ENCODE measurements at places on chromosomes 12 and 14.

DNA sequence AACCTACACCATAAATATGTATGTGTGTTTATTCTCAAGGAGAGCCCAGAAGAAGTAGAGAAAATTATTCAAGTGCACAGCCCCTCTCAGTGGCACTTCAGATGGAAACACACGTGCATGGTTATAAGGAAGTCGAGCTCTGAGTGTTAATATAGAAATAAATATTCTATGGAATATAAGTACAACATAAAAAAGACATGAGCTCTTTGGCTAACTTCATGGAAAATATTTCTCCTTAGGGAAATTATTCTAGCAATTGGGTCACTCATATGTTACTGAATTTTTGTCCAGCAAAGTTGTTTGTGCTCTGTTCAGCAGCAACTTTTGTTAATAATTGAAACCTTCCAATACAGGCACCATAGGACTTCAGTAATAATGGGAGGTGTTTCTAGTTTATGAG lies 939.0 kb downstream of the LRFN5 start:
- no peak for DNase-seq

DNA sequence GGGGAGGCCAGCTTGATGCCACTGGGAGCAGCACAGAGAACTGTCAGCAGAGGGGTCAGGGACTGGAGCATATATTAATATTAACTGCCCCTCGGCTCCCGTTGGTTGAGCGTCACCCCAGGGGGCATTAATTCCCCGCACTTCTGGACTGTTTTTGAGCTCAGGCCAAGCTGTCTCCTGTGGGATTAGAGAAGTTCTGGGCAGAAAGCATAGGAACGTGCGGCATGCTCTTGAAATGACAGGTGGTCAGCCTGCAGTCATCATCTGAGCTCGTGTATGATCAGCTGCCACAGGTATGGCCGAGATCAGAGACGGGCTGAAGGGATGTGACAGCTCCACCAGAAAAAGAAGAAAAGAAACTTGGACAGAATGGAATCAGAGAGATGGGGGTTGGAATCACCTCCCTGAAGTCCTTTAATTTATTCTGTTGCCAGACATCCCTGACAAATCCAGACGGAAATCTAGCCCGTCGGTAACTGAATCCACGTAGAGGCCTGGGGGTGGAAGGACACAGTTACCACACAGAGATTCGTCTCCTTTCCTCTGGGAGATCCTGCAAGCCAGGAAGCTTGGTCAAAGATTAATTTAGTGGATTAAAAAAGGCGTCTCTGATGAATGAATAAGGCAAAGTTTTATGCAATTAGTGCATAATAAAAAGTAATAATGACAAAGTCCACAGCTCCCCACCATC lies 23.6 kb downstream of the NR1H4 start:
- DNase-seq: no peak

- DNase-seq: peak; percentile 48
These were observed 89.2 kb downstream of the PDZRN4 start for GRCh38 chr12:41277100-41277945.

DNA sequence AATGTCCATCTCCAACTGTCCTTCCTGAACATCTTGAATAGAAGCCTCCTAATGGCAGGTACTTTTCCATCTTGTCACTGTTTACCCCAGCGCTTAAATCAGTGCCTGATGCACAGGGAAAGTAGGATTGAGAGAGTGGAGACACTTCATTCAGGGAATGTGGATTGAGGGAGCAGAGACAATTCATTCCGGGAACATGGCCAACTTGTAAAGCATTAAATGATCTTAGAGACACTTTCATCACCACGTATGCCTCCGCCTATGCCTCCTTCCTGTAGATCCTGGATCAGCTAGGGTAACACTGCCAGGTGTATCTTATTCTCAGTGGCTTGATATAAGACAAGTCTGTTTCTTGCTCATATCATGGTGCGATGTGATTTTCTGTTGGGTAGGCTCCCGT lies 67.6 kb upstream of the CSRP2 start:
- DNase-seq: no peak

GRCh38 chr12:48004053-48004941 lies at the start of gene COL2A1:
TSS of gene COL2A1 (minus strand) at chr12:48004476. CDS start at chr12:48004321, 155 bp downstream.
- peak; percentile 20 for DNase-seq

DNA sequence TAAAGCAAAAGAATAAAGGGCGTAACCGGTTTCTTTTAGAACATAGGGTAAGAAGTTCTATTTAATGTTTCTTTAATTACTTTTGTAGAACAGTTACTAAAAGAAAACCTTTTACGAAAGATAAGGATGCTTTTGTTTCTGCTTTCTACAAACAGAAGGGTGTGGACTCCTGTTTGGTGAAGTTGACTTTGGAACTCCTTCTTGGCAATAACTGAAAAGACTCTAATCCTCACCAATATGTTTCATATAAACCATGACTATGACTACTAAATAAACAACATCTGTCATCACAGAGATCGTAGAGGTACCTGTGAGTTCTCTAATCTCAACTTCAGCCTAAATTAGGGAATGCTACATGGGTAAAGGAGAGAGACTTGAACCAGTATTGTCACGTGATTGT lies 210.8 kb upstream of the FLRT2 start:
- no peak for DNase-seq

DNA sequence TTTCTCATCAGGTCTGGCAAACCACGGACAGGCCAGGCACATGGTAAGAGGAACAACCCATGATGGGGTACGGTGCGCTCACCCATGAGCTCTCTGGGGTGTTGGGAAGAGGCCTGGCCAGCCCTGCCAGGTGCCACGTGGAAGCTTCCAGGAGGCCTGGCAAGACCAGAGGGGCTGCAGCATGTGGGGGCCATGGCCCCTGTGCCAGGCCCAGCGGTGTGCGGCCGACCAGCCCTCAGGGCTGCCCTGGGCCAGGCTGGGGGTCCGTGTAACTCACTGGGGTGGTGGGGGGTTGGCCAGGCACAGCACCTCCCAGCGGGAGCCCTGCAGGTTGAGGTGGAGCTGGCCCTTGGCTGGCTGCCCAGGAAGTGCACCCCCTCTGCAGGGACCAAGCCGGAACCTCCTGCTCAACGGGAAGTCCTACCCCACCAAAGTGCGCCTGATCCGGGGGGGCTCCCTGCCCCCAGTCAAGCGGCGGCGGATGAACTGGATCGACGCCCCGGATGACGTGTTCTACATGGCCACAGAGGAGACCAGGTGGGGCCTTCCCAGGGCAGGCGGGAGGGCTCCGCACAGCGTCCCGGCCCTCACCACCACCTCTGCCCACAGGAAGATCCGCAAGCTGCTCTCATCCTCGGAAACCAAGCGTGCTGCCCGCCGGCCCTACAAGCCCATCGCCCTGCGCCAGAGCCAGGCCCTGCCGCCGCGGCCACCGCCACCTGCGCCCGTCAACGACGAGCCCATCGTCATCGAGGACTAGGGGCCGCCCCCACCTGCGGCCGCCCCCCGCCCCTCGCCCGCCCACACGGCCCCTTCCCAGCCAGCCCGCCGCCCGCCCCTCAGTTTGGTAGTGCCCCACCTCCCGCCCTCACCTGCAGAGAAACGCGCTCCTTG lies 4.9 kb upstream of the CRIP2 start:
- no peak for DNase-seq

DNA sequence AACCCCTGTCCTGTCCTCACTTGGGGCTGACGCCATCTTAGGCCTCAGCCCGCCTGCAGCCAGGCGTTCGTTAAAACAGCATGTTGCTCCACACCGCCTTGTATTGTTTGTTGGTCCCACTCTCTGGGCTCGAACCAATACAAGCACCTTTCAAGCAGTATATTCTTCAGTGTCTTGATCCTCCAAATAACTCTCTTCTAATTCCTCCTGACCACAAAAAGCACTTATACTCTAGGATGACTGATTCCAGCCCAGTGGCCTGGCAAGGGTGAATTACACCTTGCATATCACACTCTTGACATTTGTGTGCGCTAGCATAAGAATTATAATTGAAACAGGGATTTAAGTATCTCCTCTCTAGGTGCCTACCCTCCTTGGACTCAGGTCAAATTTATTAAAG lies 7.1 kb downstream of the CCER1 start:
- DNase-seq: no peak

DNA sequence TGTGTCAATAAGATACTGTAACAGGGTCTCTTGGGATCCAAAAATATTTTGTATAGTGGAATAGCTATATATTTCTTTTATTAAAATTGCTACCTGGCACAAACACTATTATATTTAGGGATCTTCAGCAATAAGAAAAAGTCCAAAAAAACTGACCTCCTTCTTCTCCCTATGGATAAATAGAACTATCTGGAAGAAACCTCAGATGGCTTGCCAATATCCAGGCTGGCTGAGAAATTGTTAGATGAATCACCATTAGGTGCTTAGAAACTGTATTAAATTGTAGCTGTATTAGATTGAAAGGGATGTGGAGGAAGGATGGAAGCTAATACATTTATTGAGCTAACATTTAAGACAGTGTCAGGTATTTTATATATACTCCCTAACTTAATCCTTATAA lies 66.0 kb downstream of the SLC38A6 start:
- DNase-seq: no peak

GRCh38 chr12:818733-819132 lies 66.4 kb downstream of the WNK1 start:
- DNase-seq: no peak

GRCh38 chr14:36618641-36619040 lies 36.2 kb upstream of the NKX2-8 start:
- no peak for DNase-seq

- DNase-seq: peak; percentile 24
These were observed 59.4 kb downstream of the DGLUCY start for GRCh38 chr14:91173221-91173670.

DNA sequence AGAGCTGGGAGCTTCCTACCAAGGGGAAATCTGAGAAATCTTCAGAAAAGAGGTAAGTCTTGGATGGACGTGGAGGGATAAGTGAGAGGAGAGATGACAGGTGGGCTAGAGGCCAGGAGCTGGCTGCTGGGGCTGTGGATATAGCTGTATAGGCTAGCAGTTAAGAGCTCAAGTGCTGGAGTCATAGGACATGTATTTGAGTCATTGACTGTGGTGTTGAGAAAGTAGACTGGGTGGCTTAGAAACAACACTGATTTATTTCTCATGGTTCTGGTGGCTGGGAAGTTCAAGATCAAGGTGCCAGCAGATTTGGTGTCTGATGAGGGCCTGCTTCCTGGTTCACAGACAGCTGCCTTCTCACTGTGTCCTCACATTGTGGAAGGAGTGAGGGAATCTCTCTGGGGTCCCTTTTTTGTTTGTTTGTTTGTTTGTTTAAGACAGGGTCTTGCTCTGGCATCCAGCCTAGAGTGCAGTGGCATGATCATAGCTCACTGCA lies 151.1 kb upstream of the FUT8 start:
- no peak for DNase-seq

DNA sequence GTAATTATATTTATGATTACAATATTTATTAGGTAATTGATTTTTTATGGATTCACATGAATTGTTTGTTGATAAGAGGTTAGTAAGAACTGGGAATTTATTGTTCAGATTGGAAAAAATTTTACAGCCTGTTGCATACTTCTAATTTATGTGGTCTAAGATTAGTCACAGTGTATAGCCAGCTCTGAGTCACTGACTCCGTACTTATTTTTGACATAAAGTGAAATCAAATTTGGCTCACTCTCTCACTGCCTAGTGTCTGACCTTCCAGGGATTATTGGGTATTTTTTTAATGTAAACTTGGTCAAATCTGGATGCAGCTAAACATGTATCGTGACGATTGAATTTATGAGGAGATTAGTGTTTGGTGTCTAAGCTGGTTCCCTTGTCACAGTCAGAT lies 109.3 kb downstream of the PTPRQ start:
- no peak for DNase-seq

DNA sequence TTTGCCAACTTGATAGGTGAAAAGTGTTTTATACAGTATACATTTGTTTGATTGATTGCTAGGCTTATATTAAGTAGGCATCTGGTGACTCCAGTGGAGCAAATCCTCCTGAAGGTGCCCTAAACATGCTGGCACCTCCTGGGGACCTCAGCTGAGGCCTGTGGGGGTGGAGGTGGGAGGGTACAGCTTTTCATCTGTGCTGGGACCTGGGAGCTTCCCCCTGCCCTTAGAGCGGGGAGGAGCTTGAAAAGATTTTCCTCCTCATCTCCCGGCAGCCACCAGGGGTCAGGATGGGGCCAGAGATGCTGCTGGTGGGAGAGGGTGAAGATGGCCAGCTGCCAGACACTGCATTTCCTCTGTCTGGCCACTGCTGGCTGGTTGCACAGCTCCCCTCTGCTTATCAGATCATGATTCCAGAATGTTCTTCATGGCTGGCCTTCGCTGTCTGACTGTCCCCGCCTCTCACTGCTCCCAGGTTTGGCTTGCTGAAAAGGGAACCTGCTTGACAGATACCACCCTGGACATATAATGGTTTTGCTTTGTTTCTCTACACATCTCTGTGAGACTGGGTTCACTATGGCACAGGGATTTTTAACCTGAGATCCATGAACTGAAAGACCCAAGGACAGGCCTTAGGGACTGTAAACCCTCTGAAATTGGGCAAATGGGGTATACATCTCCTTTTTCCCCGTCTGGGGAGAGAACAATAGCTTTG lies 10.5 kb upstream of the JPH4 start:
- DNase-seq: peak; percentile 50

GRCh38 chr14:29310757-29311156 lies 544.2 kb downstream of the FOXG1 start:
- no peak for DNase-seq

DNA sequence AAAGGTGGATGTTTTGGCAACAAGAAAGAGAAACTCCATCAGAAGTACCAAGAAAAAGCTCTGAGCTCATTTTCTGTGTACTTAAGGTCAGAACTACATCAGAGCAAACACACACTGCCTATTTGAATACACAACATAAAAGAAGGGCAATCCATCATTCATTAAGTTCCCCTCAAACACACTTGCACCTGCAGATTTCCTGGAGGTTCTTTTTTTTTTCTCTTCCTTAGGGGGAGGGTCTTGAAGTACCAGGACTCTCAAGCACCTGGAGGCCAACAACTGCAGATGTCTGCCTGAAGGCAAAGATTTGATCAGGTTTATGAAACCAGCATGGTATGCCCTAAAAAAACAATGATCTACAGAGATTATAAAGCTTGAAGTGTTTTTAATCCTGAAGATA lies 26.1 kb upstream of the PTHLH start:
- DNase-seq: peak; percentile 45

DNA sequence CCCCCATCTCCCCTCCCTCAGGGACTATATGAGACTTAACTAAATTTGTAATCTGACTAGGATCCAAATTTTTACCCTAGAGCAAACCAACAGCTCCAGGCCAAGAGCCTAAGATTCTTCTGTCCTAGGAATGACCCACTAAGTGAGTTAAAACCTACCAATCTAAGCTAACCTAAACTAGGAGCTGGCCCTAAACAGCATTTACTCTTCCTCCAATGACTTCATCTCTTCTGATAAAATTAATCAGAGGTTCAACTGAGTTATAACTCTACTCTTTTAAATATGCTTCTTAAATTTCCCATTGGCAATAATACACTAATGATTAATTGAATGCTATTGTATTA lies 39.9 kb upstream of the TMPO start:
- no peak for DNase-seq
